Left forelimb (tissue), 1 donor: ENCODE measurements at places on chromosomes 7 and 10.

DNA sequence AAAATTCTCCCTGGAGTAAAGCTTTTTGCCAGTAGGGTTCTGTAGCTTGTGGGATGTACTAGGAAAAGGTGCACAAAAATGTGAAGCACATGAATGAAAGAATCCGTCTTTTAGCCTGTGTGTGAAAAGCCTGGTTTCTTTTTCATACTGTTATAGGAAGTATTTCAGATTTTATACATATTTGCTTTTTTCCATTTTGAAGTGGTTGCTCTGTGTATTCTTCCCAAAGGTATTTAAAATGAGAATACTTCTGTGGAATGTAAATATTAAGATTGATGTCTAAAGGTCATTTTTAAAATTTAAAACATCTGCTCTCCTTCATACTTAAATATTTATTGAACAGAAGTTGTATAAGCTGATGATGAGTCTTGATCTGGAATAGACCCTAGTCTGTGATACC, 96.8 kb downstream of the CDK14 start:
- DNase-seq = no peak

- DNase-seq = no peak
Observed at GRCh38 chr7:14047709-14048399, 58.4 kb upstream of the ETV1 start.

DNA sequence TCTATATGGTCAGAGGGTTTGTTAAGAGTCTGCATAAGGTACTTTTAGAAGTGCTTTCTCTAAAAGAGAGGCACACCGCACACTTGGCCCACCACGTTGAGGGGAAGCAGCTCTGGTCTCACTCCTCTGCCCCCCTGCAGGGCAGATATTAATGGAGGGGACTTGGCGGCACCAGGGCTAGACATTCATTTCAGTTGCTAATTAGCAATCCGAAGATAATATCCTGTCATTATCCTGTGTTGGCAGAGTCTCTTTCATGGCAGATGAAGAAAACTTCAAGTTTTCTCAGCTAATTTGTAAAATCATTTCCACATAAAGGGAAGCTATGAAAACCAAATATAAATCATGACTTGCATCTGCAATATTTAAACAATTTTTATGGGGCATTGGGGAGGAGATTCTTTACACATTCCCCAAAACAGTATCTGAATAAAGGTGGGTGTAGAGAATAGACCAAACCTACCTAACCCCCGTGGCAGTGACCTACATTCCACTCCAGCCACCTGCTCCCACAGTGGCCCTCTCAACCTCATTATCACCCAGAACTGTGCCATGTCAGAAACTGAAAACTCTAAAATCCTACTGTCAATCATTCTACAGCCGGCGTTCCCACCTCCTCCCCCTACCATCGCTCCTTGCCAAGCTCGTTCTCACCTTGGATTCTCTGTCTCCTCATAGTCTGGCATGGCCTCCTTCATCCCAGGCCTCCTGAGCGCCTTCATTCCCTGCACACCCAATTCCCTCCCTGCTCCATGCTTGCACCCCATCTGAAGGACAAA, 54.1 kb upstream of the STK17A start:
- no peak for DNase-seq

DNA sequence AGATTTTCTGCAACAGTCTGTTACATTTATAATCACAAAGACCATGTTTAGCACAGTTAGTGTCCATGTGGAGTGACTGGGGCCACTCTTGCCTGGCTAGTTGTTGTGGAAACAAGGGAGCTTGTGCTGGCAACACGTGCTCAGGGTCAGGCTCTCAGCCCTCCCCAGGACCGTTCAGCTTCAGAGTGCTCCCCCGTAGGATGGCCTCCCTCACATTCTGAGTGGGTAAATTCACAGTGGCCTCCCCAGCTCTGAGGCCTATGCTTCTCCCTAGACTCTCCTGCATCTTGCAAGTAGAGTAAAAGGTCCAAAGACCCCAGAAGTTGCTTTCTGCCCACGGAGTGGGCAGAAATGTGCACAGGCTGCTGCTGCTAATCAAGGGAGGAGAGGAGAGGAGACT, 122.3 kb downstream of the ADCY1 start:
- peak; percentile 34 for DNase-seq

- no peak for DNase-seq
Observed at GRCh38 chr10:127300868-127301321, 104.5 kb upstream of the INSYN2A start.

DNA sequence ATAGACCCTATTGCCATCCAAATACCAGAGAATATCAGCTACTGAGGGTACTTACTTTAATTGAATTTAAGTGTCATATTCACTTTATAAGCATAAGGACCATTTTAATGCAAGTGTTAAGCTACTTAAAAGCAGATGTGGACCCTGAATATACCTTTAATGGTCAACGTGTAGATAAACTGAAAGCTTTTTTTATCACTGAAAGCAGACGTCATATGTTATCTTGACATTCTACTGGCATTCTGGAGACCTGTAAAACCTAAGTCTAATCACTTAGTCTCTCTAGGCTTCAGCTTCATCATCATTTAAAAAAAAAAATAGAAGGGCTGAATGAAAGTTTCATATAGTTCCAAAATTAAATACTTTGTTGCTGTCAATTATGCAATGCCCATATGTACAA, 116.5 kb downstream of the ELAPOR2 start:
- DNase-seq = no peak

DNA sequence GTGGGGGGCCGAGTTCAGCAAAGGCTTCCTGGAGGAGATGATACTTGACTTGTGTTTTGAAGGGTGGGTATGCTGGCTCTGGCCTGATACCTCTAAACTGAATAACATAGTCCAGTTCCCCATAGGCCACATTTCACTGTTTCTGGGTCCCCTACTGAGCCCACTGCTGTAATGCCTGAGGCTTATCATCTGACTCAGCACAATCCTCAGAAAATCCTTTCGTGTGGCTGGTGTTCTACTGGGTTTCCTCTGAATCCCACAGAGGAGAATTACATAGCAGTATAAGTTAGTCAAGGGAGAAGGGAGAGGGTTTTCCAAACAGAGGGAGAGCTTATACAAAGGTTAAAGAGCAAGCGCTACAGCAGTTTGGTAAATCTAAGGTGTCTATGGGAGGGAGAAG, 2.8 kb upstream of the R3HCC1L start:
- DNase-seq = no peak

DNA sequence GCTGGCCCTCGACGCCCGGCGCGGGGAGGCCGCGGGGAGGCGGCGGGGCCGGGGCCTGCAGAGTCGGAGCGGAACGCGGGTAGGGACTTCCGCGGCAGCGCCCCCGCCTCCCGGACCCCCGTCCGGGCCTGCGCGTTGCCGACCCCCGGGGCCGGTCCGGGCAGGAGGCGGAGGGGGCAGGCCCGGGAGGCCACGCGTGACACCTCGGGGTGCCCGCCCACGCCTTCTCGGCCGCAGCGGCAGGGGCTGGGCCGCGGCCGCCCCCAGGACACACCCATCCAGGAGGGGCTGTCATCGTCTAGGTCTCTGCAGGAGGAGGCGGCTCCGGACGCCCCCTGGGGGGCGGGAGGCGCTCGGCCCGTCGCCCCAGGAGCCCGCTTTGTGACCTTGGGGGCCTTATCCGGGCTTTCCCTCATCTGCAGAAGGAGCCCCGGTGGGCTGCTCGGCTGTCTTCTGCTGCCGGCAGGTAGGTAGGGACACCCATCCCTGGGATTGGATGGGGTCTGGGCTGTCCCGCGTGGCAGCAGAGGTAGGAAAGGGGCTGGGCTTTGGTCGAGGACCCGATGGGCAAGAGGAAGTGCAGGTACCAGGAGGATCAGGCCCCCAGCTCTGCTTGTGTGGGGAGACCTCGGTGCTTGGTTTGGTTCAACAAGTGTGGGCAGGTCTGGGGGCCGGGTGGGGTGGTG, 569 bp downstream of the ZNF316 start:
- no peak for DNase-seq
